ENCODE measurements at places on chromosomes 6 and 20.

- DNase-seq, result no peak
Measured at GRCh38 chr6:99151634-99152346, 197.7 kb downstream of the FAXC start.

GRCh38 chr20:41214666-41215065 is 77.3 kb downstream of the PLCG1 start:
- no peak for DNase-seq

- DNase-seq, result no peak
Measured at GRCh38 chr20:62554214-62554897, 78.6 kb upstream of the GATA5 start.

- peak; percentile 27 for DNase-seq
Measured at GRCh38 chr6:108589244-108589791, 28.6 kb downstream of the FOXO3 start.

- no peak for DNase-seq
Measured at GRCh38 chr6:38169977-38170526, 350.5 kb downstream of the ZFAND3 start.

DNA sequence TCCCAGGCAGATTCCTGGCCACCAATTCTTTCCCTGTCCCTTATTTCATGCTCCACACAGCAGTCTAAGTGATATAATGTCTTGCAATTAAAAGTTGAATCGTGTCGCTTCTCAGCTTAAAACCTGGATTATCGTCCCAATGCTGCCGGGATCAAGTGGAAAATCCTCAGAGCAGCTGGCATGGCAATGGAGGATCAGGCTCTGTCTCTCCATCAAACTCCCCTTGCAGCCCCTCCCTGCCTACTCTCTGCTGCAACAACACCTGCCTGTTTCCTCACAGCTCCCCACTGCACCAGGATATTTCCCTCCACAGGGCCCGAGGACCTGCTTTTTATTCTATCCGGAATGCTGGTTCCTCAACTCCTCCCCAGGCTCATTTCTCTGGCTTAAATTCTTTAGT is 277.1 kb downstream of the SYNE1 start:
- DNase-seq, result no peak

DNA sequence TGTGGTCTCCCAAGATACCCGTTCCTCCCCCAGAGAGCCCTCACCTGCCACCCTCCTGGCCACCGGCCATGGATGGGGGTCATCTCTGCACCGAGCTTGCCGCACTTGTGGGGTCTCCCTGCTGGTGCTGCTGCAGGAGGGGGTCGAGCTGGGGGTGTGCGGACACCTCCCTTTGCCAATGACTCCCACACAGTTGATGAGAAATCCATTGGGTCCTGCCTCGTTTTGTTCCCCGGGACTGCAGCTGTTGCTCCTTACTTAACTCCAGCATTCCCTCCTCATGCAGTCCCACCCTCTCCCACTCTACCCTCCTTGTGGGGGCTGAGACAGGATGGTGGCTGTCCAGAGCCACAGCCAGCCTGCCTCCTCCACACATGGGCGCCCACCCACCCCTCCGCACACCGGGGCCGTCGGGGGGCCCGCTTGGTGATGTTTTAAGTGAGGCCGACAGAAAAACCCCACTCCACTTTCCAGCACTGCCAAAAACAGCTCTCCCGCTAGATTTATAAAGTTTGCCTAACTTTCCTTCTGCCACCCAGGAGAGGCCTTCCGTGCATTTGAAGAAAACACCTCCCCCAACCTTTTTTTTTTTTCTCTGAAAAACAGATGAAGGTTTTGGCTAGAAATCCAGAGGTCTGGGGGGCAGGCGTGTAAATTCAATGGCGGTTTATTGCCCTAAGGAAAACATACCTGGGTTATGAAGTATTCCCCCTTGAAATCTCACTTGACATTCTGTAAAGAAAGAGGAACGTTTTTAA is 53.5 kb upstream of the APCDD1L start:
- no peak for DNase-seq

GRCh38 chr6:100959280-100959679 is 78.2 kb upstream of the ASCC3 start:
- peak; percentile 88 for DNase-seq

DNA sequence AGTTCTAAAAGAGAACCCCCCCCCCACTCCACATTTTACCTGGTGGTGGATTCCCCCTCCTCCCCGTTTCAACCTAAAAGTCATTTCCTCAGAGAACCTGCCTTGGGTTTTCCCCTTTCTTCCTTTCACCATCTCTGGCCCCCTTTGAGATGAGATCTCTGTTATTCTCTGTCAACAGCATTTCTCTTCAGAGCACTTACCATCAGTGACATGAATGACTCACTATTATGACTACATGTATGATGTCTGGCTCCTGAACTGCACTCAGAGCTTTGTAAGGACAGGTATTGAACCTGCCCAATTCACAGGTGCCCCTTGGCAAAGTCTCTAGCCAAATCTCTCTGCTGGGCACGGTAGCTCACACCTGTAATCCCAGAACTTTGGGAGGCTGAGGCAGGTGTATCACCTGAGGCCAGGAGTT is 61.4 kb upstream of the JARID2 start:
- DNase-seq, result no peak

DNA sequence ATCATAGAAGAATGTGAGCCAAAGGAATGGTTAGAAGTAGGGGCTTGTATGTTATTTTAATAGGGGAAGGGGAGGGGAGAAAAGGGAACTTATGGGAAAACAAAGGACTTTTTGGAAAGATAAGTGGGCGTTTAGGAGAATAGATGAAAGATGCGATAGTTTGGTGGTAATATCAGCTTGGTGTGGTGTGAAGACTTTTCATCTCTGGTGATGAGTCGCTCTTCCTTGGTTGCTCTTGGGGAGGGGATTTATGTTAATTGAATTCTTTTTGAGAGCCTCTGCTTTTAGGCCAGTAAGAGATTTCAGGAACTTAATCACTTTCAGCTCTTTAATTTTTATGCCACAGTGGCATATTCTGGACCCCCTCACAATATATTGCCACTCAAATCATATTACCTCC is 10.8 kb downstream of the HECA start:
- DNase-seq, result no peak

DNA sequence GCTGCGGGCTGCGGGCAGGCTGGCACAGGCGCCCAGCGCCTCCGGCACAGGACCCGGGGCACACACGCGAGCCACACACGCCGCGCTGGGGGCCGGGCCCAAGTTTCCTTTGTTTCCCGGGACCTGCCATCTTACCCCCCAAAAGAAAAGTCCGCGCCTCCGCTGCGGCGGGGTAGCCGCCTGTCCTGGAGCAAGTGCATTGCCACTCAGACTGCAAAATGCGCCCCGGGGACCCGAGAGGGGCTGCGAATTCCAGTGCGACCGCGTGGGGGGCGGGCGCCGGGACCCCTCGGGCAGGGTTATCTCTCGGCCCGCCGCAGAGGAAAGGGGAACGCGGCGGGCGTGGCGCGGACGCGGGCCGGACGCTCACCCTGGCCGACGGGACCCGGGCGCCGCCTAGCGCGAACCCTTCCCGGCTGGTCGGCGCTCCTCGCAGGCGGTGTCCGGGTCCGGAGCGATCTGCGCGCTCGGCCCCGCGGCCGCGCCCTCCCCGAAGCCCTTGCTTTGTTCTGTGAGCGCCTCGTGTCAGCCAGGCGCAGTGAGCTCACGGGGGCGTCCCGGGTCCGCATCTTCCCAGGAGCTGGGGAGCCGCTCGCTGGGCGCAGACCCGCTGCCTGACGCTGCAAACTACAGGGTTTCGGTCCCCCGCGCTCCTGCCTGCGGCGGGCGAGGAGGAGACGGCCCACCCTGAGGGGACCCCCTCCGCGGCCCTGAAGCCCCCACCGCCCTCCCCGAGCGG is 639 bp upstream of the CD24 start:
- DNase-seq, result peak; percentile 2

GRCh38 chr6:46926481-46926880 is 4.7 kb upstream of the ADGRF5 start:
- no peak for DNase-seq

DNA sequence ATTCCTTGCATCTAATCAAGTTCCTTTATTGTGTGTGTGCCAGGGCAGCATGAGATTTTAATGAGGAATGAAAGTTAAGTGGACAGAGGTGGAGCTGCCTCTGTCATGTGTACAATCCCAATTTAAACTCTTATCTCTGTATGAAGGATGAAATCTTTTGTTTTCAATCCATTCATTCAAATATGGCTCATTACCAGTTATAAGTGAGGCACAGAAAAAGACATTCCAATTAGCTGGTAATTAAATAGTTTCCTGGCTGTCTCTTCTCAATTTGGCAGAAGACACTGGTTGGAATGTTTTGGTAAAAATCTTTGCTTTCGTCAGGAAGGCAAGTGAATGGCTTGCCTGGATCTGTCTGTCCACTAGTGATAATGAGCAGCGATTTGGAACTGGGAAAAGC is 46.4 kb downstream of the CLVS2 start:
- no peak for DNase-seq

DNA sequence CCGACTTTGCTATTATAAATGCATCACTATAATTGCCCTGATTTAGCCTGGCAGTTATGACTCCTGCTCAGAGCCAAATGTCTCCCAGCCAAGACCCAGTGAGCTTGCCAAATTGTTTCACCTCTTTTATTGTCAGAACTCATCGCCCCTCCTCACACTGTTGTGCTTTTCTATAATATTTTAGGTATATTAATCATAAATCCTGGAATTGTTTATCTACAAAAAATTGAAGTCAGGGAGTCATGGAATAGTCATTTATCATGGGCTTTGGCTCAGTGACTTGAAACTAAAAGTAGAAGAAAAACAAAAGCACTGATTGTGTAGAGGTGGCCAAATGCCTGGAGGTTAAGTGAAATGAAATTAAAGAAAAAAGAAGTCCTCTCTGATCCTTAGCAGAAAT is 85.6 kb downstream of the PFDN4 start:
- DNase-seq, result no peak

GRCh38 chr6:90290811-90291420 is 5.7 kb downstream of the BACH2 start:
- no peak for DNase-seq

DNA sequence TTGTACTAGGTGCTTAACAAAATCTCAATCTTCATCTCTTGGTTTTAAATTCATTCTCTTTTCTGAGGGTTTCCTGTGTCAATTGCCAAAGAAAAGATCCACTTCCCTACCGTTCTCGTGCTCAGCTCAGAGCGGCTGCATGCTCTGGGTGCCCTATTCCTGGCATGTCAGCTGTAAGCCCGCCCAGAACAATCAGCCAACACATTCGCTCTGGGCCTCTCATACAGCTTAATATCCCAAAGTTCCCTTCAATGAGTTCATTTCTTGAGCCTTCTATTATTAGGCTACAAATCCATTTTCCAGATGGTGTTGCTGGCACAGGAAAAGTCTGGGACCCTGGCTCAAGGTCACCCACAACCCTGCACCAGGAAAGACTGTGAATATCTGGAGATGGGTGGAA is 24.3 kb upstream of the LRFN2 start:
- DNase-seq, result no peak

- no peak for DNase-seq
Measured at GRCh38 chr6:170470734-170471133, 82.4 kb downstream of the PSMB1 start.

GRCh38 chr20:60629206-60629605 is 622.9 kb upstream of the CDH4 start:
- no peak for DNase-seq

DNA sequence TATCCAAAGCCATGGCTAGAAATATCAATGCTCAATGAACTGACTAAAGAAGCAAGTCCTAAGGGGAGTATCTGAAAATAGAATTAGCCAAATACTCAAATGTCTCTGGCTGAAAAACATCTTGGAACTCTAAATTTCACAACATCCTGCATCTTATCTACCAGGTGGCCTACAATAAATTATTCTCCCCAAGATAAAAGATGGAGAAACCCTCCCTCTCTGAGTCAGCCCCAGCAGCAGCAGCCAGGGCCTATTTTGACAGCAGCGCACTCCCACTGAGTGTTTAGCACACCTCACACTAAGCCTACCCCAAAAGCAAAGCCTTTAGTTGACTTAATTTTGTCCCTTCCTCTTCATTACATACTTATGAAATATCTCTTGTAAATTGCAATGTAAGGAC is 5.9 kb downstream of the CALHM6 start:
- DNase-seq, result no peak

GRCh38 chr20:2984956-2985661 is 58.3 kb upstream of the GNRH2 start:
- no peak for DNase-seq

DNA sequence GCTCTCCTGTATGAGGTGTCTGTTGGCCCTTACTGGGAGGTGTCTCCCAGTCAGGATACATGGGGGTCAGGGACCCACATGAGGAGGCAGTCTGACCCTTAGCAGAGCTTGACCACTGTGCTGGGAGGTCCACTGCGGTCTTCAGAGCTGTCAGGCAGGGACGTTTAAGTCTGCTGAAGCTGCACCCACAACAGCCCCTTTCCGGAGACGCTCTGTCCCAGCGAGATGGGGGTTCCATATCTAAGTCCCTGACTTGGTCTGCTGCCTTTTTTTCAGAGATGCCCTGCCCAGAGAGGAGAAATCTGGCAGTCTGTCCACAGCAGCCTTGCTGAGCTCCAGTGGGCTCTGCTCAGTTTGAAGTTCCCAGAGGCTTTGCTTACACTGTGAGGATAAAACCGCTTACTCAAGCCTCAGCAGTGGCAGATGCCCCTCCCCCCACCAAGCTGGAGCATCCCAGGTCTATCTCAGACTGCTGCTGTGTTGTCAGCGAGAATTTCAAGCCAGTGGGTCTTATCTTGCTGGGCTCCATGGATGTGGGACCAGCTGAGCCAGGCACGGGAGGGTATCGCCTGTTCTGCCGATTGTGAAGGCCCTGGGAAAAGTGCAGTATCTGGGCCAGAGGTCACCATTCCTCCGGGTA is 36.3 kb upstream of the IBTK start:
- DNase-seq, result no peak

DNA sequence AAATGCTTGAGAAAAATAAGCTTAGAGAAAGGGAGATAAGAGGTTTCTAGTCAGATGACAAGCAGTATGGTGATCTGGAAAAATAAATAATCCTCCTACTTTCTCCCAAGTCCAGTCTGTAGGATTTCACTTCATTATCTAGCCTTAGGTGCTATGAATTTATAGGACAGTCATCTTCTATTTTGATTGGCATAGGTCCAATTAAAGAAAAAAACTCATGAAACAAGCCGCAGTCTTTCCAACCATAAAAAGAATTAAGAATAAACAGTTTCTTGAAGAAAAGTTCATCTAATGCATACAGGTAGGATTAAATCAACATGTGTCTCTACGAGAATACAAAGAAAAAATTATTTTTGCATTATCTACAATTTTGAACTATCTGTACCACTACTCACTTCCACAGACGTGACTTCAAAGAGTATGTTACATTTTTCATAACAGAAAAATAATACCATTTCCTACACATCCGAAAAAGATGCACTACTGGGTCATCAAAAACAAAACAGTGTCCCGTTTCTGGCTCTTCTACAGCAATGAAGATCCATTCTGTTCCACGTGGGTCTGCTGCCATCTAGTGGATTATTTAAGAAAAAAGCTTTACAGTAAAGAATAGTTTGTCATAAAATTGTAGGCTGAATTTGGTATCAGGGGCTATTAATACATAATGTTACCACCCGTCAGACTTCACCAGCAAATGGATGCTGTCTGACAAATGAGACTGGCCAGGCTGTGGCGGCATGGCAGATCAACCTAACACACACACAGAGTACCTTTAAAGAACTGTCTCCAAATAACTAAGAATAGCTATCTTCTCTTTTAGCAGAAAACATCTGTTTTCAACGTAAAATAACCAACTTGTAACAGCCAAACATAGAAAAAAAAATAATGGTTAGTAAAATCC is 28.9 kb downstream of the STX7 start:
- peak; percentile 47 for DNase-seq
